ENCODE measurements at places on chromosomes 3 and 15.

GRCh38 chr3:189809583-189809982 is 178.4 kb downstream of the TP63 start:
- no peak for DNase-seq

DNA sequence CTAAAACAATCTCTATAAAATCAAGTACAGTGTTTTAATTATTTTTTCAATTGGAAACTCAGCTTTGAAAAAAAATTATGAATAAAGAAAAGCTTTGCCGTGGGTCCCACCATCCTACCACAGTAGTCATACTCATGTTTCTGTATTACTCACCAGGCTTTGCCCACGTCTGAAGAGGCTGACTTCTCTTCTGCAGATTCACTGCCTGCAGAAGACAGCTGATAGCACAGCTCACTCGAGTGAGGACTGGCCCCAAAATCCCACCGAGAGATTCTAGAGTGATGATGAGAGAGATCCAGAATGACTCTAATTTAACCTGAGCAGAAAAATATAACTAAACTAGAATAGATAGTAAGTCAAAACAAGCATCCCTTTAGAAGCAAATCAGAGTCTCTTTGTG is 11.9 kb downstream of the C2CD4B start:
- DNase-seq: no peak

GRCh38 chr3:183262875-183263378 is 9.9 kb downstream of the B3GNT5 start:
- no peak for DNase-seq

GRCh38 chr15:53746101-53746500 is 13.4 kb downstream of the WDR72 start:
- DNase-seq: peak; percentile 45

- DNase-seq: peak; percentile 77
Observed at GRCh38 chr3:45593708-45594601, 596 bp upstream of the LIMD1 start.

- DNase-seq: no peak
Observed at GRCh38 chr3:151367448-151367847, 17.1 kb downstream of the P2RY12 start.
